GM12878 (cell line): ENCODE measurements at places on chromosomes 7 and 10. TPM values are rescaled to one million over a fixed set of nuclear protein-coding genes. Genes with fewer than 3 reads are reported as not detected.
A peak's percentile ranks its signal among the peaks of the same experiment; 100 is the strongest.

DNA sequence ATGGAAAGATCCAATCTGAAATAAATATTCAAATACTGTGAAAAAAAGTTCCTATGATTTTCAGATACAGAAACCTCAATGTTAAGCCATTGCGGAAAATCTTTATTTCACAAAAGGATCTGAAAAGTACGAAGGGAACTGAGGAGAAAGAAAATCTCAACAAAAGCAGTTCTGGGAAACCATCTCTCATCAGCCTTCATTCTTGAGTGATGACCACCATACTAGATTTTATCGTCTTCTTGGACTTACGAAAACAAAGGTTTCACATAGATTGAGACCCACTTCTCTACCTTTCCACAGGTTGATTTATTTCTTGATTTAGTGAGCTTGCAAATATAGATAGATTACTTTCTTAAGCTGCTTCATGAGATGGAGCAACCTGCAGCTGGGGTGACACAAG lies 293.4 kb upstream of the LYZL1 start:
- no peaks in the 10 kb centered on the region for H3K36me3 ChIP-seq
- H3K27me3 ChIP-seq = no peaks in the 10 kb centered on the region
- H3K27ac ChIP-seq = no peak overlapping the region
- no peaks in the 10 kb centered on the region for H3K4me1 ChIP-seq
- no peak overlapping the region for H3K4me3 ChIP-seq
- DNase-seq = no peak

DNA sequence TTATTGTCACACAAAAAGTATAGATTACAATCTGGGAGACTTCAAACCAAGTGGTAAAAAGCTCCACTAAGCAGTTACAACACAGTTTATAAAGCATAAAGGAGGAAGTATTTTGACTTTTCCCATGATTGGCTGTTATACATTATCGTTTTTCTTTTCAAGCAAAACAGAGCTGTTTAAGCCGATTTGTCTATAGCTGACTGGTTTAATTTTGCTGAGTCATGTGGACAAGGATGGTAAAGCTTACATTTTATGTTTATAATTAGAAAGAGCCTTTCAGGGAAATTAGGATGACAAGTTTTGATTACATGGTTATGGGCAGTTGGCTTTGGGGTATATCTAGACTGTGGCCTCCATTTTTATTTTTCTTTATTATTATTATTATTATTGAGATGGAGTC lies 152.5 kb upstream of the STK17A start:
- no peaks in the 10 kb centered on the region for H3K4me1 ChIP-seq
- no peak for DNase-seq
- no peaks in the 10 kb centered on the region for H3K27me3 ChIP-seq
- no peak overlapping the region for H3K27ac ChIP-seq
- H3K36me3 ChIP-seq = no peaks in the 10 kb centered on the region

THSD7A gene
- 0.03 TPM in 1 of 2 replicates, not detected in the other for total RNA-seq

DNA sequence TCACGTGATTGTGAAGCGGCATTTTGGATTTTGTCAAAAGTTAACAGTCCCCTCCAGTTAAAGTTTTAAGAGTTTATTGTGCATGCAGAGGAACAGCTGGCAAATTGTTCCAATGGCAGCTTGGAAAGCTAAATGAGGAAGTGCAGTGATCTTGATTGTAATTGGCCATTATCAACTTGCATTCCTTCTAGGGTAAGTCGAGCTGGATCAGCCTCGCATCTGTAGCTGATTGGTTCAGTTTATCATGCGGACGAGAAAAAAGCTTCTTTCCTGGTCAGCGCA lies 566 bp downstream of the ZNF789 start:
- H3K4me1 ChIP-seq = no peaks in the 10 kb centered on the region; the same call in 1 of the 2 replicates
- no peaks in the 10 kb centered on the region for H3K27me3 ChIP-seq
- H3K36me3 ChIP-seq = peaks cover 2% of the 10 kb centered on the region; the same call in 1 of the 2 replicates
- peak overlapping the region; percentile 88 for H3K27ac ChIP-seq
- peak; percentile 33 for DNase-seq

- H3K27ac ChIP-seq = no peak overlapping the region
- H3K4me1 ChIP-seq = peaks cover 5% of the 10 kb centered on the region; the same call in 1 of the 2 replicates
Measured at GRCh38 chr10:91295346-91295745, 74.9 kb downstream of the PCGF5 start.

FAM25C gene
- not detected in 2 replicates for total RNA-seq

DNA sequence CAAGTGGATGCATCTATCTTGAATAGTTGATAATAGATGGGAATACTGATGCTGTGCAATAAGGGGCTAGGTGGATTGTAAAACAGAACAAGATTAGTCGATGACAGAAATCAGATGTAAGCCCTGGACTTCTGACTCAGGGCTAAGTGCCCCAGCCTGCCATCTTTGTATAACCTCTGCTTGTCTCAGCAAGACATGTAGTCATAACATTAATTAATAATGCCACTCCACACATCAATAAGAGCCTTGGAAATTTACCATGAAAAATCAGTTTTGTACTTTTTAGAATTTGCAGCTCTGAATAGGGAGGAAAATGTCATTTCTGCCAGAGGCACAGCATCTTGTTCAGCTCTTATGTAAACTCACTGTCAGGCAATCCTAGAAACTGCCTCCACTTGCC lies 529.1 kb downstream of the PHTF2 start:
- H3K27ac ChIP-seq = no peak overlapping the region
- DNase-seq = no peak
- no peaks in the 10 kb centered on the region for H3K4me1 ChIP-seq
- H3K36me3 ChIP-seq = no peaks in the 10 kb centered on the region
- no peaks in the 10 kb centered on the region for H3K27me3 ChIP-seq

- no peaks in the 10 kb centered on the region for H3K36me3 ChIP-seq
- DNase-seq = no peak
- H3K27me3 ChIP-seq = no peaks in the 10 kb centered on the region
- H3K4me3 ChIP-seq = no peak within 1 kb of the TSS
Measured at GRCh38 chr10:88802523-88803285, at the start of gene LIPM. TSS of gene LIPM (plus strand) at chr10:88802730. CDS start at chr10:88802897, 167 bp downstream.

DNA sequence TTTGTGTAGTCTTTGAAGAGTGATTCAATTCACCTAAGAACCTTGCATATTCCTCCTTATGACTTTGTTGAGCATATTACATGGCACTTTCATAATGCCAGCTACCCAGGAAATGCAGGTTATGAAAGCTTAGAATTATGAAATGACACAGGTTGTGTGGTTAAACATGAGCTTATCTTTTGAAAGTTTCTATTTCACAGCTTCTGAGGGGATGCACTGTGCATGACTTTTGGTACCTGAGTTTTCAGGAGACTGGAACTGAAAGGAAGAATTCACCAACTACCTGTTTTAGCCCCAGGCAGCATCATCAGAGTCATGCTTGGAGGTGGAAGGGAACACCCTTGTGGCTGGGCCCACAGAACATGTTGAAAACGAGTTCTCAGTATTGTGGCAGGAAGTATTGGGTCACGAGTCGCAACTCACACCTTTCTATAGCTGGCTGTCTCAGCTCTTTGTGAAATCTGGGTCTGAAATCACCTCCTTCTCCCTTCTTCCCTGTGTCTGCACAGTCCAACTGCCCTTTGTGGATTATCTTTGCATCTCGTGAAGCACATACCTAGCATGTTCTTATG lies 228.2 kb downstream of the PTEN start:
- H3K4me3 ChIP-seq = 0 out of 2 replicates have a peak overlapping the region, but pooled peaks have one; percentile 20
- H3K27ac ChIP-seq = peak overlapping the region; percentile 97
- no peaks in the 10 kb centered on the region for H3K27me3 ChIP-seq
- peaks cover 31% of the 10 kb centered on the region for H3K4me1 ChIP-seq

- H3K4me3 ChIP-seq = no peak overlapping the region
- no peaks in the 10 kb centered on the region for H3K36me3 ChIP-seq
- H3K27ac ChIP-seq = no peak overlapping the region
- H3K4me1 ChIP-seq = no peaks in the 10 kb centered on the region
- DNase-seq = no peak
Measured at GRCh38 chr10:10772874-10773508, 244.7 kb upstream of the CELF2 start.

DNA sequence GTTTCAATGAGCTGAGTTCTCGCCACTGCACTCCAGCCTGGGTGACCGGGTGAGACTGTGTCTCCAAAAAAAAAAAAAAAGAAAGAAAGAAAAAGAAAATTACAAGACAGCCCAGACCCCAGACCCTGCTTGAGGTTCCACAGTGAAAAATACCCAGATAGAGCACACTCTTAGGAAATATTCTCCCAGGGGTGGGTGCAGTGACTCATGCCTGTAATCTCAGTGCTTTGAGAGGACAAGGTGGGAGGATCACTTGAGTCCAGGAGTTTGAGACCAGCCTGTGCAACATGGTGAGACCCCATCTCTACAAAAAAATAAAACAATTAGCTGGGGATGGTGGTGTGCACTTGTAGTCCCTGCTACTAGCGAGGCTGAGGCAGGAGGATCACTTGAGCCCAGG lies 41.1 kb upstream of the GTF2IRD1 start:
- H3K27ac ChIP-seq = no peak overlapping the region
- H3K36me3 ChIP-seq = no peaks in the 10 kb centered on the region

DNA sequence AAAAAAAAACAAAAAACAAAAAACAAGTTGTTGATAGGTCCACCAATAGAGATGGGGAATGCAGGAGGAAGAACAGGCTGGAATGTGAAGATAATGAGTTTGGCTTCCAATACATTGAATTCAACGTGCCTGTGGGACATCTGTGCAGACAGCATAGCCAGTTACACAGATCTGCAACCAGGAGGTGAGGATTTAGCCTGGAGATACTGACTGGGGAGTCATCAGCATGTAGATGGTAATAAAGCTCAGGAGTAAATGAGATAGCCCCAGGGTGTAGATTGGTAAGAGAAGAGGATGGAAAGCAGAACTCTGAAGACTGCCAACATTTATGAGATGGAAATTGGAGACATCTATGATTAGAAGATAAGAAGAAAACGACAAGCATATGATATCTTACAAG lies 4.7 kb upstream of the TRIM8 start:
- H3K27me3 ChIP-seq = no peaks in the 10 kb centered on the region
- no peak overlapping the region for H3K27ac ChIP-seq
- DNase-seq = no peak

GRCh38 chr10:131270461-131271190 lies 40.9 kb downstream of the TCERG1L start:
- no peak overlapping the region for H3K27ac ChIP-seq
- no peak overlapping the region for H3K4me3 ChIP-seq
- no peaks in the 10 kb centered on the region for H3K27me3 ChIP-seq
- no peak for DNase-seq
- H3K4me1 ChIP-seq = no peaks in the 10 kb centered on the region

OGDH gene
- 103 and 104 TPM in 2 replicates for total RNA-seq

GRID1 gene
- 0.08 TPM in 1 of 2 replicates, not detected in the other for total RNA-seq

GPER1 gene
- 6.3 and 7.7 TPM in 2 replicates for total RNA-seq

DNA sequence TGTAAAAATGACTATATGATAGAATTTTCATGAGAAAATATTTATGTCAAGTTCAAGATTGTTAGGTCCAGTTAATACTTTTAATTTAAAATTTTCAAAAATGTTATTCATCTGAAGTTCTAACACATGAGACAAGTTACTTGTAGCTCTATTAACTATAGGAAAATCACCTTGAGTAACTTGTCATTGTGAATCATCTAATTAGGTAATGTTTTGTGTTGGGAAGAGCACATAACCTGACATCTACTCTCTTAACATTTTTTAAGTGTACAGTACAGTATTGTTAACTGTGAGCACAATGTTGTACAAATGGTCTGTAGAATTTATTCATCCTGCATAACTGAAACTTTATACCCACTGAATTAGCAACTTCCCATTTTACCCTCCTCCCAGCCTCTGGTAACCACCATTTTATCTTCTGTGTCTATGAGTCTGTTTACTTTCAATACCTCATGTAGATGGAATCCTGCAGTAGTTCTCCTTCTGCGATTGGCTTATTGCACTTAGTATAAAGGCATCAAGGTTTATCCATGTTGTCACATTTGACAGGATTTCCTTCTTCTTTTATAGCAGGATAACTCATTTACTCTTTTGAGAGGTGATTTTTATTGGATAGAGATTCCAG lies 54.6 kb downstream of the ARL4A start:
- no peaks in the 10 kb centered on the region for H3K27me3 ChIP-seq
- no peak for DNase-seq
- H3K4me1 ChIP-seq = no peaks in the 10 kb centered on the region
- no peaks in the 10 kb centered on the region for H3K36me3 ChIP-seq
- H3K27ac ChIP-seq = no peak overlapping the region
